ENCODE measurements at places on chromosomes 11 and 22.

GRCh38 chr22:38051900-38052862 lies 5.0 kb upstream of the PICK1 start:
- DNase-seq: peak; percentile 75

DNA sequence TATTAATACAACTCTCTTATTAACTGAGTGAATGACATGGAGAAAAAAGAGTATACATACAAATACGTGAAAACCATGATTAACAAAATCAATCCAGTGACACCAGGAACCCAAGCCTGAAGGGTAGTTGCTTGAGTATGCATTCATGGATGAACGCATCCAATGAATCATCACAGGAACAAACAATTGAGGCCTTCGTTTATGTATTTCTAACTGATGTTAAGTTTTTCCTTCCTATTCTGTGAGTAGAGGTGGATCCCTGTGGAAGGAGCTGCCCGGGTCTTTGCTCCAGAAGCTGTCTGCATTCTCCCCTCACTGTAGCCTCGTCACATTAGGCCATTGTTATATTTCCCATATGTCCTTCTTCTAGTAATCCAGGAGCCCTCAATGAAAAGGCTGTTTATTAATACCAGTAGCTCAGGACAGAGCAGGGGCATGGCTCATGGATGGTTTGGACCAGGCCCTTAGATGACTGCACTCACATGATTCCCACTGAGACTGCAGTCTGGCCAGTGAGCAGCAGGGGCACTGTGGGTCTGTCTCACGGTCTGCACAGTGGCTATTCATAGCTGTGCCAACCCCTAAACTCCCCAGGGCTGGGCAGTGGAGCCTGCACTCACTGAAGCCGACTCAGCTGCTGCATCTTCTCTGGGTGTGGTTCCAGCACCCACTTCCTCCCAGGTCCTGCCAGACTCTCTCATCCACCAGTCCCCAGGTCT lies 128.1 kb upstream of the TOP3B start:
- DNase-seq: peak; percentile 64

- DNase-seq: no peak
Measured at GRCh38 chr11:79575701-79576100, 134.9 kb upstream of the TENM4 start.

GRCh38 chr11:112925516-112926310 lies 35.5 kb upstream of the NCAM1 start:
- no peak for DNase-seq

GRCh38 chr22:22030493-22031182 lies 48.1 kb upstream of the TOP3B start:
- peak; percentile 21 for DNase-seq

DNA sequence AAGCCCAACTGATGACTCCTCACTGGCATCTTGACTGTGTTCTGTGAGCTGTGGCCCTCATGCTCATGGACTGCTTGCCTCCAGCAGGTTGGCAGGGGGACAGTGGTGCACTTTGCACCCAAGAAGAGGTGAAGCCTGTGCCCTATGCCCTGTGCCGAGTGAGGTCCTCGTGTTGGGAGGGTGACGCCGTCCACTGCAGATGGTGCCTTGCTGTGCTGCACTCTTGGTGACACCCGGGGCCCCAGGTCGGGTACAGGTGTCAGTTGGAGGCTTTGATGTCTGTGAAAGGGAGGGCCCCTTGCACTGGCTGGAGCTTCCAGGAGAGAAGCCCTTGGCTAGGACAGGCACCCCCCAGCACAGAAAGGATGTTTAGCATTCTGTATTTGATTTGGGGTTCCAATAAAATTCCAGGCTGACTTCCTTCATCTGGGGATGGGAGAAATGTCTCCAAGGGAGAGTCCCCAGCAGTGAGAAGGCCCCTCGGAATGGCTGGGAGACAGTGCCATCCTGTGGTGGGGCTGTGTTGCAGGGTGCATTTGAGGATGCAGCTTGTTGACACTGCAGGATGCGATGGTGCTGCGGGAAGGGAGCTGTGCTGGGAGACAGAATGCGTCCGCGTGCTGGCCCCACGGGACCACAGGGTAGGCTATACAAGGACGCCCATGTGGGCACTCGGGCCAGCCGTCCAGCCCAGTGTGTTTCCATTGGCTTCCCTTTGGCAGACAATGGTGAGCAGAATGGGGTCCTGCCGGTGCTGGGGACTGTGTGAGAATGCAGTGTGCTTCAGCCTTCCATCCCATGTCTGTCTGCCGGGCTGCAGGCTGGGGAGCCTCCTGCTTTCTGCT lies 2.5 kb upstream of the ZDHHC8 start:
- peak; percentile 56 for DNase-seq

DNA sequence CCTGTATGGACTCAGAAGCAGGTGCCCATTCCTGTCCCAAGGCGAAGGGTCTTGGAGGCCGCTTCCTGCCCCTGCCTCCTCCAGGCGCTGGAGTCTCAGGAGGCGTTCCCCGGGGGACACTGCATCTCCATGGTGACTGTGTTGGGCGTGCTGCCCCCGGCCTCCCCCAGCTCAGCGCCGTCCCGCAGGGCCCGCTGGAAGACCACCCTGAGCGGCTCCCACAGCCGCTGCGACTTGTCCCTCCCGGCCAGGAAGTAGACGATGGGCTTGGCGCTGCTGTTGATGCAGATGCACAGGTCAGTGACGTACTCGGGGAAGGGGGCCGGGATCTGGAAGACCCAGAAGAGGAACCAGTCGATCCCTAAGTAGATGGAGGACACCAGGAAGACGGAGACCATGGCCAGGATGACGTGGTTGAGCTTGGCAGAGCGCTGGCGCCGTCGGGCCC lies 7.8 kb downstream of the MRGPRF start:
- no peak for DNase-seq

DNA sequence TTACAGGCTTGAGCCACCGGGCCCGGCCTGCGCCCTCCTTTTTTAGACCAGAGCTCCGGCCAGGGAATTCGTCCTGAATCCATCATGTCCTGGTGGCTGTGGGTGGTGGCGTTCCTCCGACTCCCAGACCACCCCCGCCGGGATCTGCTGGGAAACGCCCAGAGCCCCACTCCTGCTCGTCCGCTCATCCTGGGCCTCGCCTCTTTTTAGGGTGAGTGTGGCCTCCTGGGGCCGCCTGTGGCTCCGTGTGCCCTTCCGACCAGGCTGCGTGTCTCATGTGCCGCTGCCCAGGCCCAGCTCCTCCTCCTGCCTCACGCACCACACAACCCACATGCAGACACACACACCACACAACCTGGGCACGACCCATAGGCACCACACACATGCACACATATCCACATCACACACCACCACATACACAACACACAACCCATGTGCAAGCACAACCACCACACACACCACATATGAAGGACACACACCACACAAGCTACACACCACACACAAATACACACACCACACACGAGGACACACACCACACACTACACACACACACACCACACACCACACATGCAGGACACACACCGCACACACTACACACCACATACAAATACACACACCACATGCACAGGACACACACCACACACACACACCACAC lies 946.2 kb downstream of the BRD1 start:
- DNase-seq: no peak

GRCh38 chr11:112554586-112554985 lies 293.9 kb upstream of the PLET1 start:
- no peak for DNase-seq

- DNase-seq: peak; percentile 10
Measured at GRCh38 chr11:111603611-111604130, 1.4 kb downstream of the SIK2 start.

- peak; percentile 67 for DNase-seq
Measured at GRCh38 chr11:87493516-87493915, 455.8 kb downstream of the TMEM135 start.

GRCh38 chr22:37043209-37043827 lies 8.2 kb upstream of the KCTD17 start:
- no peak for DNase-seq

GRCh38 chr11:210122-210802 lies 2.8 kb downstream of the RIC8A start:
- peak; percentile 93 for DNase-seq

- peak; percentile 88 for DNase-seq
Measured at GRCh38 chr22:42994917-42995562, 19.9 kb downstream of the PACSIN2 start.

DNA sequence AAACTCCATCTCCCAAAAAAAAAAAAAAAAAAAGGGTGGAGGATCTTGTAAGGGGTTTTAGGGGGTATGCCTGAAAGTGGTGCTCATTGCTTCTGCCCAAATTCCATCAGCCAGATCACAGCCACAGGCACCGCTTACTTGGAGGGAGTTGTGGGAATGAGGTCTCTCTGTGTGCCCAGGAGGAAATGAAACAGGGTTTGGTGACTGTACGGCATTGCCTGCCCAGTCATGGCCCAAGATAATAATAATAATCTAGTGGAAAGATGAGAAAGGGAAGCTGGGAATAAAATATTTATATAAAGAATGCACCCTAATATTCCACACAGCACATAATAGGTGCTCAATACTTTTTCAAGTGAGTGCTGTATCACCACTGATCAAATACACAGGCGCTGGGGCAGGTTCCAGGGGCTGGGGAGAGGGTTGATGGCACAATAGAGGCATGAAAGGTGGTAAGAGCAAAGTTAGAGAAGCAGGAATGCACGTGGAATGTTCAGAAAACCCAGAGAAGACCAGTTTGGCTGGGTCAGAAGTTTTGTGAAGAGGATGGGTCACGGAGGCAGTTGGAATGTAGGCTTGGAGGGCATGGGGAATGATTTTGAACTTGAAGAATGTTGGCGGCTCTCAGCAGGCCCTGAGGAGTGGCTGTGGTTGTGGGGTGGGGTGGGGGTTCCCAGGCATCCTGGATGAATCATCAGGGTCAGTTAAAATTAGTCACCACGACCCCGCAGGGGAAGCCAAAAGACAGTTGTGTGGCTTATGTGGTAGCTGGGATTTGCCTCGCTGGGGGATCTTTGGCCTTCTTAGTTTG lies 12.5 kb upstream of the MB start:
- peak; percentile 100 for DNase-seq

- DNase-seq: no peak
Measured at GRCh38 chr11:86587264-86588193, 84.9 kb downstream of the ME3 start.

Data from EL (cell line).